ENCODE measurements at places on chromosomes 12 and 14.

DNA sequence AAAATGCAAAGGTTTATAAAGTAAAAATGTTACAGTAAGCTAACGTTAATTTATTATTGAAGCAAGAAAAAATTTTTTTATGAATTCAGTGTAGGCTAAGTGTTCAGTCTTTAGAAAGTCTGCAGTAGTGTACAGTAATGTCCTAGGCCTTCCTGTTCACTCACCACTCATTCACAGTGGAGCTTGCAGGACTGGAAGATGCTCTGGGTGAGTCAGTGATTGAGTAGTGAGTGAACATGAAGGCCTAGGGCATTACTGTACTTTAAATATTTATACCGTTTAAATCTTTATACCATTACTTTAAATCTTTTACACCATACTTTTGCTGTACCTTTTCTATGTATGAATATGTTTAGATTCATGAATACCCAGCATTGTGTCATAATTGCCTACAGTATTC, 120.3 kb upstream of the SLC38A4 start:
- peak; percentile 74 for DNase-seq

DNA sequence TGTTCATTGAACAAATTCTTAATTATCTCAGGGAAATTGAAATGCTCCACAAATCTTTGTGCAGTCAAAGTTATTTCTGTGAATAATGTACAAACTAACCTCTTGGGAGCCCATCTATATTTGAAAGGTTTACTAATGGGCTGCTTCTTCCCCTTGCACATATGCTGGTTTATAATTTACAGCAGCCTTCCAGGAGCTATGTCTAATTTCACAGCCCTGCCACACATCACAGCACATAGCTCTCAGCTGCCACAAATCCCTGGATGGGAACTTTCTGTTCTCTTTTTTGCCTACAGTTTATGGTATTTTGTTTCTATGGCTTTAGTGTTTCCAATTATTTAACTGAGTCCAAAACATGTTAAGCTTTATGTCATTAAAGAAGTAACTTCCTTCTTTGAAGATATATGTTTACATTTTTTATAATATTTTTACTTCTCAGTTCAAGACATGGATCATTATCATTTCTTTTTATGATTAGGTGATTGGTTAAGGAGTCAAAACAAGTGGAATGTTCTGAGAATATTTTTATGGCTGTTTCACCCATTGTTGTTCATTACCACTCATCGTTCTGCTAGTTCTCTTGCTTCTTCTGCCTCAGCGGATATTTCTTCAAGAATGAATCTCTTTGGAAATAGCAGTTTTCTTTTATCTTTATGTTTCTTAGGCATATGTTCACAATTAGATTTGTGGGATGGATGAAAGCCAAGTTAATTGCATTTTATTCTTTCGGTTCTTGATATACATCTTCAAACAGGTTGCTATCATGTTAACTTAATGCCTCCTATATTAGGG, 475.6 kb upstream of the MIS18BP1 start:
- no peak for DNase-seq

GRCh38 chr12:58818546-58818945, 101.8 kb downstream of the LRIG3 start:
- peak; percentile 26 for DNase-seq

DNA sequence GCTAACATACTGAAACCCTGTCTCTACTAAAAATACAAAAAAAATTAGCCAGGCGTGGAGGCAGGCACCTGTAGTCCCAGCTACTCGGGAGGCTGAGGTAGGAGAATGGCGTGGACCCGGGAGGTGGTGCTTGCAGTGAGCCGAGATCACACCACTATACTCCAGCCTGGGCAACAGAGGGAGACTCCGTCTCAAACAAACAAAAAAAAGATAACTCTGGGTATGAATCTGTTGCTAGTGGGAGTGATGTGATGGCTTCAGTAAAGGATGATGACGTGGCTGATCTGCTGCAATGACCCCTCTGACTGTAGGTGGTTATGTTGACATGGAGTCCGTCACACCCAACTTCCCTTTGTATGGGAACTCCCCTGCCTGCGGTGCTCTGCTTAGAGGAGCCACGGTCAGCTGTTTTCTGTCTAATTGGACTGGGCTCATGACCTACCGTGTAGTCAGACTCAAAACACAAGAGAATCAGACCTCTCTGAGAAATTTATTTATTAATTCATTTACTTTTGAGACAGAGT, 59.1 kb upstream of the MED13L start:
- DNase-seq = no peak

- no peak for DNase-seq
Measured at GRCh38 chr14:20143911-20144310, 5.3 kb downstream of the OR4N5 start.

GRCh38 chr12:53712059-53712643, 15.1 kb downstream of the CALCOCO1 start:
- no peak for DNase-seq

DNA sequence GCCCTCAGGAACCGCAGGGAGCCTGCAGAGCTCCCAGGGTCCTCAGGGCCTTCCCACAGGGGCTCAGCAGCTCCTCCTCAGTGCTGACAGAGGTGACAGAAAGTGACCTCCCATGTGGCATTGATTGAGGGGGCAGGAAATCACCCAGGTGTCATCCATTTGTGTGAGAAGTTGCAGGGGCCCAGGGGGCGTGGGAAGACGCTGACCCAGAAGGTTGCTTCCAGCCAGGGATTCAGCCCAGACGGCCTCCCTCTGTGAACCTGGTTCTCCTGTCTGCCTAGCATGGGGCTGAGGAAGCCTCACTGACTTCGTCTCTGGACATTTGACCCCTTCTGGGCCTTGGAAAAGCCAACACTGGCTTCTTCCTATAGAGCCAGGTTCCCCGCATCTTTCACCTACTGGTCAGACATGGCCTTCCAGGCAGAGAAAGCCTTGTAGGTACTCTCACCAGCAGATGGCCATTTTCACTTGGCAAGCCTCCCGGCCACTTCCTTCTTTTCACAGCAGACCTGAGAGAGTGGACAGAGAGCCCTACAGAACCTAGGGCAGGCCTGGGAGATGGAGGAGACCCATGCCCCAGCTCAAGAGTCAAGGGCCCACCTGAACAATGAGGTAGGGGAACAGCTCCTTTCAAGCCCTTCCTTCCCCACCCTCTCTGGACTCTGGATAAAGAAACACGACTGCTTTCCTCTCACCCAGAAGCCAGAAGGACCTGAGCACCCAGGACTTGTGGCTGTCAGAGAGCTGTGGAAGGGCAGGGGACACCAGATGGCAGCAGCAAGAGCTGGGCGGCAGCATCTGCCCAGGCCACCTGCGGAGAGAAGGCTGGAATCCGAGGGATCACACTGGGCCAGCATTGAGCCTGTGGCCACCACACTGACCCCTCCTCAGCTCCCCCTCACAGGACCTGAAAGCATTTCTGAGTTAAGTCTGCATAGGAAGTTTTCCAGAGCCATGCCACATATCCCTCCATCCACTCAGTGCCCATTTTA, 377.8 kb downstream of the DPF3 start:
- peak; percentile 51 for DNase-seq

DNA sequence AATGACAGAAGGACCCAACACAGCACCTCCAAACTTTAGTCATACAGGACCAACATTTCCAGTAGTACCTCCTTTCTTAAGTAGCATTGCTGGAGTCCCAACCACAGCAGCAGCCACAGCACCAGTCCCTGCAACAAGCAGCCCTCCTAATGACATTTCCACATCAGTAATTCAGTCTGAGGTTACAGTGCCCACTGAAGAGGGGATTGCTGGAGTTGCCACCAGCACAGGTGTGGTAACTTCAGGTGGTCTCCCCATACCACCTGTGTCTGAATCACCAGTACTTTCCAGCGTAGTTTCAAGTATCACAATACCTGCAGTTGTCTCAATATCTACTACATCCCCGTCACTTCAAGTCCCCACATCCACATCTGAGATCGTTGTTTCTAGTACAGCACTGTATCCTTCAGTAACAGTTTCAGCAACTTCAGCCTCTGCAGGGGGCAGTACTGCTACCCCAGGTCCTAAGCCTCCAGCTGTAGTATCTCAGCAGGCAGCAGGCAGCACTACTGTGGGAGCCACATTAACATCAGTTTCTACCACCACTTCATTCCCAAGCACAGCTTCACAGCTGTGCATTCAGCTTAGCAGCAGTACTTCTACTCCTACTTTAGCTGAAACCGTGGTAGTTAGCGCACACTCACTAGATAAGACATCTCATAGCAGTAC, 64.6 kb downstream of the RAD52 start:
- DNase-seq = no peak

- DNase-seq = no peak
Measured at GRCh38 chr14:69355154-69355597, 42.9 kb downstream of the ERH start.

GRCh38 chr12:9813821-9814798, 13.2 kb upstream of the KLRF1 start:
- DNase-seq = peak; percentile 23

- DNase-seq = no peak
Measured at GRCh38 chr12:615620-616019, 47.6 kb downstream of the NINJ2 start.

- peak; percentile 60 for DNase-seq
Measured at GRCh38 chr12:65668981-65669695, 155.1 kb upstream of the HMGA2 start.

DNA sequence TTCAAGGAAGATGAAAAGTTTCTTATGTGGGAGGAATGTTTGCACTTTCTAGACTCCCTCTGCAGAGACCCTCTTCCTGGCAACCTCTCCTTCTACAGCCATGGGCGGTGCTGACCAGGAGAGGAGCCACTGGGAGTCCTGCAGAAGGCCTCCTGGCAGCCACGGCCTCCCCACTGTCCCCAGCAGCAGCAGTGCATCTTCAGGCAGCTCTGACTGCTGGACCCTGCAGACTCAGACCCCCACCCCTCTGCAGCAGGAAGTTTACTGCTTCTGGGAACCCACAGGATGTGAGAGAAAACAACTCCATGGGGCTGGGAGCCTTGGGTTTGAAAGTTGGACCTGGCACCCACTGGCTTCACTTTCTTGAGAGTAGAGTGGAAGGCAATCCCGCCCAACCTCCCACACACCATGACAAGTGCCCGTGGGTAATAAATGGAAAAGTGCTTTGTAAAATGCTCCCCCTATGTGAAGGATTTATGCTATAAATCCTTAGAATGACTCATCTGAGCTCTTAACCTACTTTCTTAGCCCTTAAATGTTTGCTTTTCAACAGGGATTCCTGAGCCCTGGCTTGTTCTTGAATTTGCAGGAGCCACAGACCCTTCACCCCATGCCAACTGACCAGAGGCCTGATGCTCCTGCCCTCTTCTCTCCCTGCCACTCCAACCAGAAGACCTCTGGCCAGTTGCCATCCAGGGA, 37.5 kb upstream of the DDX11 start:
- peak; percentile 21 for DNase-seq

GRCh38 chr12:104713444-104713843, 244.6 kb downstream of the SLC41A2 start:
- DNase-seq = no peak

- DNase-seq = peak; percentile 30
Measured at GRCh38 chr12:65300679-65301349, 22.3 kb downstream of the MSRB3 start.

DNA sequence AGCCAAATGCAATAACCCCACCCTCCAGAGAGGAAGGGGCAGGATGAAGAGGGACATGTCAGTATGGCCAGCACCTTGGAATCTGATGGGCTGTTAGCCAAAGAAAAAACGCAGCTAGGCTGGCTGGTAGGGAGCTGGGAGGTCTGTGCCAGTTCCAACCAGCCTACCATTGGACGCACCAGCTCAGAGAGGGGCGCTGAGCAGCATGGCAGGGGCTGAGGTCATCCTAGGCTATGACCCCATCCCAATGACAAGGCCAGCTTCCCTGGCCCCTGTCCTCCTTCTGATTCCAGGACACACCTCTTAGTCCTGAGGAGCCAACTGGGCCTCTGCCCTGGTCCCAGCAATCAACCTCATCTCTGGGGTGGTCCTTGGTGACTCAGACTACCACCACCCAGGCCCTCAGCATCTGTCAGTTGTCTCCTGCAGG, 12.2 kb downstream of the ACTN1 start:
- no peak for DNase-seq

DNA sequence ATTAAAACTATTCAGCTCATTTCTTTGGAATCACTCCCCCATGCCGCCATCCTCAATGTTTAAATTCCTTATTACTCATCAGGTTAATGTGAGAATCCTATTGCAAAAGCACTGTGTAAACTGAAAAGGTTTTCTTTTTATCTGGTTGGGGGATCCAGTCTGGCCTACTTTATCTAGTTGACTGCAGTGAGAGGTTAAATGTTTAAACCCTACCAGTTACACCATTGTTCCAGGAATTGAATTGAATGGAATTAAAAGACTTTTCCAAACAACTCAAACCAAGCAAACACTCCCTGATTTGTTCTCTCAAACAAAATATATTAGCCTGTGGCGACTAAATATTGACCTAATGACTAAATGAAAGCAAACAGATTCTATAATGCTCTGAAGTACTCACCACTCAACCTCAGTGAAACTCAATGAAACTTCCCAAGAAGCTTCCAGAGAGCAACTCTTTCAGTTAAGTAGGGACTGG, 100.5 kb downstream of the VEZT start:
- DNase-seq = peak; percentile 85

GRCh38 chr12:47549258-47549657, 156.6 kb downstream of the RPAP3 start:
- DNase-seq = peak; percentile 21

DNA sequence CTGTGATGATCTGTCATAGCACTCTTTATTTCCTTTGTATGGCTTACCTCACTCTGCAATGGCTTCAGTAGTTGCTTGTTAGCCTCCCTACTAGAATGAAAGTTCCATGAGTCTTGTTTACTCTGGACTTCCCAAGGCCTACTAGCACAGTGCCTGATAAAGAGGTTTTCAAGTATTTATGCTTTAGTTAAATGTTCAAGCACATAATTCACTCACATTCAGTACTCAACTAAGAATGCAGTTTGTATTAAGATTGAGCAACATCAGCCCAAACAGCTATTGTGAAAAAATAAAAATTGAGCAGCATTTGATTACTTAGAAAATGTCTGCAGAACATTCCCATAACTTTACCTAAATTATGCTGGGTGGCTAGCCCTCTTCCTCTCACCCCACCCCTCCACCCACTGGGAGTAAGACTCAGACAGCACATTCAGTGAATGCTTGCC, 158.9 kb upstream of the AMIGO2 start:
- DNase-seq = peak; percentile 34

DNA sequence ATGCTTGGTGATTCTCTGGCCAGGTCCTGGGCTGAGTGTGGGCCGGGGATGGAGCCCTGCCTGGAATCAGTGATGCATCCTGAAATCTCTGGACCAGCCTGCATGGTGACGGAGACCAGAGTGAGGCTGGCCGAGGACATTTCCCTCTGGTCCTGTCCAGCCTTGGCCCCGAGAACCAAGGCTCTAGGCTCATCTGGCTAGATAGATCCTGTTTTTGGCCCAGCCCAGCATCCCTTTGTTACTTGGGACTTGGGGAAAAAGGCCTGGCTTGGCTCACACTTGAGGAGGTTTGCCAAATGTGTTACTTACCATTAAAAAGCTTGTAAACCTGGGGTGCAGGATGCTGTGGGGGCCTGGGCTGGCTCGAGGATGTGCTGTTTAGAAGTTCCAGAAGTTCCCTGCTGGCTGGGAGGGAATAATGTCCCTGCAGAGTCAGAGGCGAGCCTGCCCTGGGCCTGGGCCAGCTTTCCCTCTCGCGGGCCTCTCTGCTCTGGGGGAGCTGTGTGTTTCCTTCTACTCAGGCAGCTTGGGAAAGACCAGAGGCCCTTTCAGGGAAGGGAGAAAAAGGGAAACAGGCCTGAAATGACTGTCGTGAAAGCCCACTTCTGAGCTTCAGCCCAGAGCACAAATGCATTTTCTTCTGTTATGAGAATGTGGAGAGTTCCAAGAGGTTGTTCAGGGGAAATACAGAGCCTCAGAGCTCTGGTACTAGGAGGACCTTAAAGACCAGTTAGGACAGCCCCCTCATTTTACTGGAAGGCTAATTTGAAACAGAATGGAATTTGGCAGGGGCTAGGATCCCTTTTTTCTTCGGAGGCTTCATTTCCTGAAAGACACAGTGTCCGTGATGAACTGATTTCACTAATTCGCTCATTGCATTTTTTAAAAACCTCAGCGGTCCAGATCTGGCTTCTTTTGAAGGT, 47.2 kb upstream of the CTDSP2 start:
- DNase-seq = peak; percentile 96

Data from fibroblast of upper back skin (primary cell).